ENCODE measurements at places on chromosomes 12 and 14.

DNA sequence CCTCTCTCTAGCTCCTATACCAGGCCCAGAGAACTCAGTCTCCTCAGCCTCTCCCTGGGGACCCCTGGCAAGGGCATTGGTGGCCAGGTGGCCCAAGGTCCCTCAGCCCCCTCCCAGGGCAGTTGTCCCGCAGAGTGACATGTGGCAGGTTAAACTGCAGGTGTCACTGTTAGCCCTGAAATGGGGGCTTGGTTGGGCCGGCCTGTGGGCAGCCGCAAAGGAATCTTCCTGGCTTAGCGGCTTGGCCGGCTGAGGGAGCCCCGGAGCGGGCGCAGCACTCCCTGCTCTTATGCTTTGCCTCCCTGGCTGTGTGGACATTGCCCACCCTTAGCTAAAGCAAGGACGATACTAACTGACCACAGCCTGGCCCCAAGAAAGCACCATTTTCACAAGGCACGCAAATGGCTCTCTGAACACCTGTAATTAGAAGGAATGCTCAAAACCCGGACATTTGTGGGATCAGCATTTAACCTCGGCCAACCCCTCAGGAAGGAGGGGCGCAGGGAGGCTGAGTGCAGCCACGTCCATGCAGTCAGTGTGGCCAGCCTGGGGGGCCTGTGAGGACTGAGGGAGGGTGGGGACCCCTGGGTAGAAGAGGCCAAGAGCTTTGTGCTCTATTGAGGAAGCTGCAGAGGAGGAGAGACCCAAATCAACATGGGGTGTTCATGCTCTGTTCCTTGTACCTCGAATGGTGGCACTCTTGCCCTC, 82.2 kb downstream of the PAPOLA start:
- DNase-seq: no peak

DNA sequence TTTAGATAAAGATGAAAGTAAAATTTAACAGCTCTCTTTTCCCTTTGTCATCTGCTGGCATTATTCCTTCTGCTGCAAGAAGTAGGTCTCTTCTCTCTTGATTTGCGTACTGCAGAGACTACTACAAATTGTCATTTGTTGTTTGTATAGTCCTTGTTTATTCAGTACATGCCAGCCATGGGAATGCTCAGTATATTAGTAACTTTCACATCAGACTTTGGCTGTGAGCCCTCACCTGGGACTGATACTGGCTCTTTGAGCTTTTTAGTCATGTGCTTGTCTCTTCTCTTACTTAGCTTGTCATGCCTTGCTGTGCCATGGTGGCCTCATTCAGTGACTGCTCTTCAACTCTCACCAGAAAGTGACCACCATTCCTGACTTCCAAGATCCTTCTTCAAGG, 169.8 kb downstream of the PRKCH start:
- no peak for DNase-seq

DNA sequence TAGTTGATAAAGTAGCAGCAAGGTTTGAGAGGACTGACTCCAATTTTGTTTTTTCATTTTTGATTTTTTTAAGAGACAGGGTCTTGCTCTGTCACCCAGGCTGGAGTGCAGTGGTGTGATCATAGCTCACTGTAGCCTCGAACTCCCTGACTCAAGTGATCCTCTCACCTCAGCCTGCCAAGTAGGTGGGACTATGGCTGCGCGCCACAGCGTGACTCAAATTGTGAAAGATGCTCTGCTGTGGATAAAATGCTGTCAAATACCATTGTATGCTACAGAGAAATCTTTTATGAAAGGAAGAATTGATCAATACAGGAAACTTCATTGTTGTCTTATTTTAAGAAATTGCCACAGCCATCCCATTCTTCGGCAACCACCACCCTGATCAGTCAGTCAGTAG, 48.3 kb downstream of the SCN8A start:
- no peak for DNase-seq

GRCh38 chr14:53355581-53356112, 202.5 kb upstream of the DDHD1 start:
- no peak for DNase-seq

GRCh38 chr12:66453844-66454243, 151.6 kb downstream of the HELB start:
- DNase-seq: no peak

DNA sequence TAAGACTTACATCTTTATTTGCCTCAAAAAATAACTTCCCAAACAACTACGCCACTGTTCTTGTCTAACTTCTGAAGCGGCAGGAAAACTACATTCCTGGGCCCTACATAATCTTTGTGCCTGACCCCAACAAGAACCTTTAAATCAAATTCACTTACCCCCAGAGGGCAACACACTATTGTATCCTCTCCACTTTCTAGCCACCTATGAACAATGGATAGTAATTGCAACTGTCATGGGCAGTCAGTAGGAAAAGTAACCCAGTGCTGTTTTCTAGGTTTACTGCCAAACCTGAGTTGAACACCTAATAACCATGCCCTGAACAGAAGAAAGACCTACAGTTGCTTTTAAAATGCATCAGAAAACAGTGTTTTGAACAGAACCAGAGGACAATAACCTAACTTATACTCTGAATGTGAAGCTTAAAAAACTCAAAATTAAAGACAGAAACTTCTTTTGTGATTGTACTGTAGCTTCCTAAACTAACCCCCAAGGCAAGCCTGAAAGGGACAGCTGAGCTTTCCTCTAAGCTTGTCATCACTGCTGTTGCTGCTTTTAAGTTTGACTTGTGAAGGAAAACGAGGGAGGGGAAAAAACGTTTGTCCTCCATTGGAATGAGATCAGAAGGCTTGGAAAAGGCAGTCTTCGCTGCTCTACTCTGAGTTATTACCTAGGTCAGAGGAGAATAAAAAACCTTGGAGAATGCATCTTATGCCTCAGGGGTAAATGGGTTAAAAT, 195.7 kb downstream of the SOX5 start:
- DNase-seq: no peak

- DNase-seq: no peak
Measured at GRCh38 chr12:131491916-131492490, 218.9 kb upstream of the SFSWAP start.

GRCh38 chr14:51638071-51638944, 13.4 kb upstream of the FRMD6 start:
- DNase-seq: no peak

- DNase-seq: no peak
Measured at GRCh38 chr12:89537389-89537788, 11.5 kb upstream of the POC1B start.

DNA sequence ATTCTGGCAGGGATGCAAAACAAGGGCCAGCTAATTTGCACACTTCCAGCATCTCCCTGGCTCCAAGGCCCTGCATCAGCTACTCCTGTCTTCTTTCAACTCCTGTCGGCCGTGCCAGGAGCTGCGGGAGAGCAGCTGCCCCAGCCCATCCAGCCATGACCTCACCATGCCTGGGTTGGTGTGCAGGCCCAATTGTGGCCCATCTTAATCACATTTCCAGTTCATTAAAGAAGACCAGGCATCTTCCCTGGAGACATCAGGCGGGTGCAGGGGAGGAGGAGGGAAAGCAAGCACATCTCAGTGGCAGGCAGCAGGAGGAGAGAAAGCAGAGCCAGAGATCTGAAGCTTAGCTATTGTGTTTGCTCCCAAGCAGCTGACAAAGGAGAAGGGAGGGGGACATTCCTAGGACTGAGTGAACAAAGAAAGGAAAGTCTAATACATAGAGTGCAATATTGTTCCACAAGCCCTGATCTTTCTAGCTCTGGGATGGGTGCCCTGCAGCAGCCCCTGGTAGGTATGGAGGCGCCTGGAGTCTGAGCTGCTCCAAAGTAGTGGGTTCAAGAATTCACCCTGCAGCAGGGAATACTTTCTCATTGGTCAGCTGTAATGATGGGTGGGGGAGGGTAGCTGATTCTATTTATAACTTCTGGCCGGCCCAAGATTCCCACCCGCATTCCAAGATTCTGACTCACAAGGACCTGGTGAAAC, 40.1 kb downstream of the VWF start:
- no peak for DNase-seq

GRCh38 chr12:73277971-73278370, 1005.8 kb downstream of the TRHDE start:
- DNase-seq: no peak

DNA sequence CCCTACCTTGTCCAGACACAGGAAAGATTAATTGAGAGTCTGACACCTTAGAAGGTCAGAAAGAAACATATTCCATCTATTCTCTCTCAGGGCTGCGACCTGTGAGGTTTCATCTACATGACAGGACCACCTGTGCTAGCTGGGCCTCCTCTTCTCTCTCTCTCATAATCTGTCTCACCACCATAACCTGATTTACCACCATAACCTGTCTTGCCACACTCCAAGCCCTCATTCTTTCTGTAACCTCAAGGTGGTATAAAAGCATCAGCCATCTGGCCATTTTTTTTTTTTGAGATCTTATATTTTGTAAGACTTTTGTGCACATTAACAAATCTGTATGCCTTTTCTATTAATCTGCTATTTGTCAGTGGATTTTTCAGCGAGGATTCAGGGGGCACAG, 75.5 kb downstream of the ACADS start:
- no peak for DNase-seq

- DNase-seq: no peak
Measured at GRCh38 chr12:13362260-13362841, 165.8 kb downstream of the EMP1 start.

- DNase-seq: no peak
Measured at GRCh38 chr14:95711476-95712176, 2.3 kb downstream of the TCL1A start.

DNA sequence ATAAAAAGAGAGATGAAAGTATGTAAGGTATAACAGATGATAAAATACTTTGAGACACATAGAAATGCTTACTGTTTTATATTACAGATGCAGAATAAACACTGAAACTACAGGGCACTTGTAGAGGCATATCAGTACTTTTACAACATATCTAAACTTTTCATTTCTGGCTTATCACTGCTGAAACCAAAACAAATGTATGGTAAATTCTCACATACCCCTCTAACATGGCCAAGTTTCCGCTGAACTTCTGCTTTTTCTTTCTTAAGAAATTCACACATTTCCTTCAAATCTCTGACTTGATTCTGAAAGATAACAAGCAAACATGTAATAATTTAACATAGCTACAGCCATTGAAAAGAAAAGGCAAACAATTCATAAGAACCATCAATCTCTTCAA, 33.3 kb upstream of the C12orf50 start:
- no peak for DNase-seq

DNA sequence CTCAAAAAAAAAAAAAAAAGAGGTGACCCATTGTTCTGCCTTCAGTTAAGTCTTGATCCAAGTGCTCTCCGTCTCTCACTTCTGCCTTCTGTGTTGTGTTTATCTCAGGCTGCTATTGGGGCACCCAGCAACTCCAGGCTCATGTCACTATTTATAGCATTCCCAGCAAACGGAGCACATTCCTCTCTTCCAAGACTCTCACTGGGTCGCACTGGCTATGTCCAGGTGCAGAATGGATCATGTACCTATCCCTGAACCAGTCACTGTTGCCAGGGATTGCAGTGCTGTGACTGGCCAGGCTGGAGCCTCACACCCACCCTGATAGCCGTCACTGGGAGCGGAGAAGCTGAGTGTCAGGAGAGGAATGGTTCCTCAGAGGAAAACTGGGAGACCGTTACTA, 31.2 kb downstream of the RHOF start:
- no peak for DNase-seq

DNA sequence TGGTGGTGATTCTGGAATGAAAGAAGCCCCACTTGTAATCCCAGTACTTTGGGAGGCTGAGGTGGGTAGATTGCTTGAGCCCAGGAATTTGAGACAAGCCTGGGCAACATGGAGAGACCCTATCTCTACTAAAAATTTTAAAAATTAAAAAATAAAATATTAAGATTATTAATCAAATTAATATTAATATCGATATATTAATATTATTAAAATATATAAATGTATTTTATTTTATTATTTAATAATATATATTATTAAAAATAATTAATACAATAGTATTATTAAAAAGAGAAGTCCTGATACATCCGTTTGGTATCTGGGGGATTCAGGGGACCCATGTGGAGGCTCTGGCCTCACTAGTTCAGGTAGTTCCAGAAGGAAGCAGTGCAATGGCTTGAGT, 68.7 kb downstream of the FOXN4 start:
- DNase-seq: no peak

DNA sequence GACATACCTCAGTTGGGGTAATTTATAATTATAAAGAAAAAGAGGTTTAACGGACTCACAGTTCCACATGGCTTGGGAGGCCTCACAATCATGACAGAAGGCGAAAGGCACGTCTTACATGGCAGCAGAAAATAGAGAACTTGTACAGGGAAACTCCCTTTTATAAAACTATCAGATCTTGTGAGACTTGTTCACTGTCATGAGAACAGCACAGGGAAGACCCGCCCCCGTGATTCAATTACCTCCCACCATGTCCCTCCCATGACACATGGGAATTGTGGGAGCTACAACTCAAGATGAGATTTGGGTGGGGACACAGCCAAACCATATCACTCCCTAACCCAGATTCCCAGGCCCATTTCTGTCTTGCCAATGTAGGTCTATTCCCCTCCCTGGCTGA, 22.1 kb downstream of the MYO1H start:
- DNase-seq: no peak

- DNase-seq: no peak
Measured at GRCh38 chr12:116043659-116044535, 233.6 kb downstream of the MED13L start.

DNA sequence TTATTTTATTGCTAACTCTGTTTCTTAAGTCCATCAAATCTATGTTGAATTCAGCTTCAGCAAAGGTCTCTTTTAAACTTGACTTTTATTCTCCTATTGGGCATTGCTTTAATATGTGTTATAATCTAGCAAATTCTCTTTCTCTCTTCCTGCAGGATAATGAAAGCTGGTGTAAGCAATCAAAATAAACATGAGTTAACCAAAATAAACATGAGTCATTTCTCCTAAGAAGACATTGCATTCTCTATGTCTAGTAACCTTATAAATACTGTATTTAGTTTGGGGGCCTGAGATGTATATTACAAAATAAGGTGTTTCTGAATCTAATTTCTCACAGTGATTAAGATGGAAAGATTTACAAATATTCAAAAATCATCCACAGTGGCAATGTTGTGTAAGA, 739.1 kb upstream of the ATXN7L3B start:
- DNase-seq: no peak

DNA sequence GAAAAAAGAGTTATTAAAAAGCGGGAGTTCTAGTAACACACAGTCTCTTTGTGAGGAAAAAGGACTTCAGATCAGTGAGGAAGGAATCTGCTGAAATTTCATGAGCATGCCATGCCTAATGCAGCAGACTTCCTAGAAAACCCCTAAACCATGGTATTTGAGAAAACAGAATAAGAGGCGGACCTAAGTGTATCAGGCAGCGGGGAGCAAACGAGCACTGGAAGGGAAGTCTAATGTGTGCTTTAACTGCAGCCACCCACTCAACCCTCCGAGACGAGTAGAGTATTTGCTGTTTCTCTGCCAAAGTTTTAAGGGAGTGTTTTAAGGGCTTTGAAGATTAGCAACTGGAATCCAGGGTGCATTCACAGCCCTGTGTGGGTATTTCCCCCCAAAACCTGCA, 36.5 kb downstream of the ACADS start:
- DNase-seq: no peak

All from esophagus squamous epithelium (tissue), 5 donors.